MG63 (cell line): ENCODE measurements at places on chromosomes 12 and 14. TPM values are rescaled to one million over a fixed set of nuclear protein-coding genes. Genes with fewer than 3 reads are reported as not detected.
A peak's percentile ranks its signal among the peaks of the same experiment; 100 is the strongest.

- peak; percentile 66 for DNase-seq
Measured at GRCh38 chr12:10212739-10213131, at the start of gene GABARAPL1. TSS of gene GABARAPL1 (plus strand) at chr12:10212877. CDS start at chr12:10213130, 253 bp downstream.

DNA sequence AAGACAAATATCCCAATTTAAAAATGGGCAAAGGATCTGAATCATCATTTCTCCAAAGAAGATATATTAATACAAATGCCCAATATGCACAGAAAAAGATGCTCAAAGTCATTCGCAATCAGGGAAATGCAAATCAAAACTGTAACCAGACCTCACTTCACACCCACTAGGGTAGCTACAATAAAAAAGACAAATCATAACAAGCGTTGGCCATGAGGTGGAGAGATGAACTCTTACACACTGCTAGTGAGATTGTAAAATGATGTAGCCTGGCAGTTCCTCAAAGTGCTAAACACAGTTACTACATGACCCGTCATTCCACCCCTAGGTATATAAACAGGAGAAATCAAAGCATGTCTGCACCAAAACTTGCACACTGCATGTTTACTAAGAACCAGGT is 30.4 kb downstream of the CDC42BPB start:
- no peak for DNase-seq

Gene FOXN4
- total RNA-seq = not detected in 2 replicates

- DNase-seq = no peak
Measured at GRCh38 chr14:33062881-33063280, 124.2 kb downstream of the NPAS3 start.

DNA sequence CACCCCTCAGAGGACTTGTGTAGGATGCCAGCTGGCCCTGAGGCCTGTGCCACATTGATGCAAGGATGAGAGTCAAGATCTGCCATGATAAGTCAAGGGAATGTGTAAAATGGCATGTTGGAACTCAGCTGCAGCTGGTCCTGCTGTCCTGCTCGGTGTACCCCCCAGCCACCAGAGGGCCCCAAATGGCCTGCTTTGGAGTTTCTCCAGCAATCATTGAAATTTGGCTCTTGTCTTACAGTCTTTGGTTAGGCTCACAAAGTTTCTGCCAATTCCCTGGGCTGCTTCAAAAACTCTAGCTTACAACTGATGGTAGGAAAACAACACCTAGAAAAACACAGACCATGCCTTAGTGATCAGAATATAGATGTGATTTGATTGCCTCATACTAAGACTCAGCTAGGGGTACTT is 76.8 kb downstream of the HSD17B6 start:
- DNase-seq = peak; percentile 49

DNA sequence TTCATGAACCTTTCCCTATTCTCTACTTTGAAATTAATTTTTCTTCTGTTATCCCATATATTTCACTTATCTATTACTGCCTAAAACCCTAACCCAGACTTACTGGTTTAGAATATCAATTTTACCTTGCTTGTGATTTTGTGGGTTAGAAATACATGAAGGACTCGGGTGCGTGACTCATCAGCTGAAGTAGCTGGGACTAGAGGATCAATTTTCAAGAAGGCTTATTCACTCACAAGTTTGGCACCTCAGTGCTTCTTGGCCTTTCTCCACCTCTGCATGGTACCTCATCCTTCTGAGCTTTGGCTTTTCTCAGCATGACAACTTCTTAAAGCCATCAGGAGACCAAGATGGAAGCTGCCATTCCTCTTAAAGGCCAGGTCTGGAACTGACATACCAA is 57.8 kb downstream of the TMEM117 start:
- peak; percentile 85 for DNase-seq

DNA sequence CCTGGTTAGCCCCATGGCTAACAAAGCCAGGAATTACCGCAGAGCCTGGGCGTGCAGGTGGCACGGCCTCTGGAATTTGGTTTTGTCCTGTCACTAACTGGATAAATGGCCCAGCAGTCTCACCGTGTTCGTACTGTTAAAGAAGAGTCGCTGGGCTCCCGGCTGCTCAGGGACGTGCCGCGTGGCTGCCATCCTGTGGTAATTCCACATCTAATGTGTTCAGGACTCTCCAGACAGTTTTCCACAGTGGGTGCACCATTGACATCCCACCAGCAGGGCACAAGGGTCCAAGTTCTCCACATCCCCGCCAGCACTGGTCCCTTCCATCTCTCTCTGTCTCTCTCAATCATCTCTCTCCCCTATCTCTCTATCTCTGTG is 19.6 kb downstream of the NOC4L start:
- DNase-seq = no peak

DNA sequence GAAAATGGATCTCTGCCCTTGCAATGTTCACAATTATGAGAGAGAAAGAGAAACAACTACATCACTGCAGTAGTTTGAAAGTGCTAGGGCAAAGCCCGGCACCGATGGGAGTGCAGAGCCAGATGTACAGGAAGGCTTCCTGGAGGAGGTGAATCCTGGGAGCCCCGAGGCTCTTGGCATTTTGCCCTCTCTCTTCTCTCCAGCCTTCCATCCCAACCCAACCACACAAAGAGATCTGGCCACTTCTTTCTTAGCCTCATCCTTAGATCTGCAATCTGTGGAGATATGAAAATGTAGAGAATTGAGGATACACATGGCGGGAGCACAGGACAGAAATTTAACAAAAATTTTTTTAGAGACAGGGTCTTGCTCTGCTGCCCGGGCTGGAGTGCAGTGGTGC is 3.3 kb upstream of the PAPLN start:
- DNase-seq = no peak

- DNase-seq = no peak
Measured at GRCh38 chr14:61950340-61950739, 188.1 kb downstream of the SNAPC1 start.

Gene ARL1
- 73.0 and 176 TPM in 2 replicates for total RNA-seq

DNA sequence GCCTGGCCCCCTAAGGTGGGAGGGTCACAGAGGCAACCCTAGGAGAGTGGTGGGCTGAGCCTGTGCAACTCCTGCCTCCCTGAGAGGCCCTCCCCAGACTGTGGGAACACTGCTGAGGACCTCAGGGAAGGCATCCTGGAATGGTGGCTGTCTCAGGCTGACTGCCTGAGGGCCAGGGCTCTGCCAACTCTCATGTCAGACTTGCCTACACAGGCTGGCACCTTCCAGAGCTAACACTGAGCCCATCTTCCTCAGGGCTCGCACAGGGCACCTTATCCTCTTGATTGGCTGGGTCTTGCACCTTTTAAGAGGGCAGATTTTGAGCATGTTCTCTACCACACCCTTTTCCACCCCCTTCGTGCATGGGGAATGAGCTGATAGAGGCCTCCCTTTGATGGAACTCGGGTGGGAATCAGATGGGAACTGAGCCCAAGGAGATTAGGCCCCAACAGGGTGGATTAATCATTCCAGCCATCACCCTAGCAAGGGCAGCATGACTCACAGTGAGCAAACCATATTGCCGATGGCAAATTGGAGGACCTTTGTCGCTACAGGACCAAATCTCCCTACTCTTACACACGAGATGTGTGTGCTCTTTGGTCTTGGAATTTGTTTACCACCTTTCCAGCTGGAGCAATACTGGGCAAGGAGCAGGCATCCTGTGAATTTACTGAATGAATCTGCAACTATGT is 702.8 kb downstream of the VRK1 start:
- DNase-seq = peak; percentile 27

DNA sequence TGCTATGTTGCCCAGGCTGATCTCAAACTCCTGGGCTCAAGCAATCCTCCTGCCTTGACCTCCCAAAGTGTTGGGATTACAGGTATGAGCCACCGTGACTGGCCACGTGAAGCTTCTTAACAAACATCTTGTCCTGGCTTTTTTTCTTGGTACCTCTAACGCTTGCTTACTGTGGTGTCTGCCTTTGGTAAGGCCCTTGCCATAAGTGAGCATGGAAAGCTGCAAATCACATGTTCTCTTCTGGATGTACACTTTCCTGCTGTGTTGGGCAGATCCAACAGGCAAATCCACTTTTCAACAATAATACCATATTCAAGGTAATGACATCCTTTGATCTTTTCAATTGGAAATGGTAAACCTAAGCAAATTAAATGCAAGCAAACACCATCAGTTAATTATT is 54.6 kb downstream of the ARF6 start:
- DNase-seq = no peak

Gene GPR137C
- 0.81 and 1.1 TPM in 2 replicates for total RNA-seq

Gene ADCK1
- 1.1 and 1.6 TPM in 2 replicates for total RNA-seq

DNA sequence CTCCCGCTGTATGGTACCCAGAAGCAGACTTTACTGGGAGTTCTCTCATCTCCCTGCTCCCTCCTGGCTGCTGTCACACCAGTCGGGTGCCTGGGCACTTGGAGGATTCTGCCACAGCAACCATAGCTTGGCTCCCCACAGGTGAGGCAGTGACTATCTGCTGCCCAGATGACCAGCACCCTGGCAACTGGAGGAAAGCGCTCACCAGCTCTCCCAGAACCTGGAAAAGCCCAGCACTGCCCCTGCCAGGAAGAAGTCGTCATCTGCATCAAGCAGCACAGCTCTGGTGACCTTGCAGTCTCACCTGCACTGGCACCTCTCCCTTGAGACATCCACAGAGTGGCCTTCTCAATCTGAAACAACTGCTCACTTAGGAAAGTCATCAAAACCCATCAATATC is 31.9 kb upstream of the TC2N start:
- DNase-seq = no peak

- peak; percentile 70 for DNase-seq
Measured at GRCh38 chr12:47825173-47825639, 5.5 kb upstream of the HDAC7 start.

Gene PTHLH
- total RNA-seq = not detected in 2 replicates

DNA sequence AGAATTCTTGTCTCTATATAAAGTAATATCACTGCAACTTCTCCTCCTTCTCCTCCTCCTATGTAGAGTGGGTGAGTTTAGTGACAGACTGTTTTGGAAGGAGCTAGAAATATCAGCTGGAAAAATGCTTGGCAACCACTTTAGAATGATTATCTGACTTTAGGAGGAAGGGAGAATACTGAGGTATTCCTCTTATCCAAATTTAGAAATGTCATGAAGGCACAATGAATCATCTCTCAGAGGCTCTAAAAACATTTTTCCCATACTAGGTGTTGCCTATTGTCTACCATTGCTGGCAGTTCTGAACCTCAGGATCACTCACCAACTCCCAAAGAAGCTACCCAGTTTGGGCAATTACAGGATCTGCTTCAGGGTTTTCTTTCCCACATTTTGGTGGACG is 306.6 kb upstream of the ATP2B1 start:
- DNase-seq = no peak

DNA sequence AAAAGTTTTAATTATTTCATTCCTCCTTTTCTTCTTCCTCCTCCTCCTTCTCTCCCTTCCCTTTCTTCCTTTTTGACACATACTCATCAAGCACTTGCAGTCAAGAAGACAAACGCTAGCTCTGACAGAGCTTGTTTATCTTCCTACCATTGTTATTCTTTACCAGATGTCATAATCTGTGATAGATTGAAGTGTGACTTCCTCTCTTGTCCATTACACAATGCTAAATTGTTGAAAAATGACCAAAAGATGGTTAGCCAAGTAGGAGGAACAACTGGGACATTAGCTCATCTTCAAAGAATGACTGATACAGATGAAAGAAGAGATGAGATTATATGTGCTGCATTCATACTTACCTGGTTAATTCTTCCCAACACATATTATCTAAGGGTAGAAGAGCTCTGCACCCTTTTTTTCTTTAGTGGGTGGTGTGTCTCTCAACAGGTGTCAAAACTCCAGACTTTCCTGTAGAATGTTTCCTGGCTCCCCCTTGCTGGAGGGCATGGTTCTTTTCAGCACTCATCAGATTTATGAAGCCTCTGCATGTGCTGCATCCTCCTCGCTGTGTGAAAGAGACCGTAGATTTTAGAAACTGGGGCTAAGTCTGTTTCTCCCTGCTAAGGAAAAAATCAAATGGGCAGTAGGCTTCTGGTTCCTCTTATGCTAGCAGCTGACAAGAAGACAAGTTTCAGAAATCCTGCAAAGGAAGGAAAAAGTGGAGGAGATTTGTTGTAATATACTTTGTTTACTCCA is 147.1 kb downstream of the TMX1 start:
- no peak for DNase-seq

DNA sequence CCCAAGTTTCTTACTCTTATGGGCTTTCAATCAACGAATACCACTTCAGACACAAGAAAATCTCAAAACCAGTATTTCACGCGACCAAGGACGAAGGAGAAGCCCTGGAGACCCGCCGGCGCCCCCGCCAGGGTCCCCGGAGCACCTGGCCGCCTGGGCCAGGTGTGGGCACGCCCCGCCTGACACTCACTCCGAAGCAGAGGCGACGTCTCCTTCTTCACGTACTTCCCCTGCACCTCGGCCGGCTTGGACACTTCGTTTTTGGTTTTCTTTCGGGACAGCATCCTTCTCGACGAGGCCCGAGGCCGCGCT is 466 bp downstream of the SAV1 start:
- no peak for DNase-seq

GRCh38 chr12:95943330-95943842 is at the start of gene AMDHD1:
TSS of gene AMDHD1 (plus strand) at chr12:95943331. CDS start at chr12:95943399, 68 bp downstream.
- DNase-seq = peak; percentile 67

Gene MAP1LC3B2
- total RNA-seq = 0.26 TPM in 1 of 2 replicates, not detected in the other

DNA sequence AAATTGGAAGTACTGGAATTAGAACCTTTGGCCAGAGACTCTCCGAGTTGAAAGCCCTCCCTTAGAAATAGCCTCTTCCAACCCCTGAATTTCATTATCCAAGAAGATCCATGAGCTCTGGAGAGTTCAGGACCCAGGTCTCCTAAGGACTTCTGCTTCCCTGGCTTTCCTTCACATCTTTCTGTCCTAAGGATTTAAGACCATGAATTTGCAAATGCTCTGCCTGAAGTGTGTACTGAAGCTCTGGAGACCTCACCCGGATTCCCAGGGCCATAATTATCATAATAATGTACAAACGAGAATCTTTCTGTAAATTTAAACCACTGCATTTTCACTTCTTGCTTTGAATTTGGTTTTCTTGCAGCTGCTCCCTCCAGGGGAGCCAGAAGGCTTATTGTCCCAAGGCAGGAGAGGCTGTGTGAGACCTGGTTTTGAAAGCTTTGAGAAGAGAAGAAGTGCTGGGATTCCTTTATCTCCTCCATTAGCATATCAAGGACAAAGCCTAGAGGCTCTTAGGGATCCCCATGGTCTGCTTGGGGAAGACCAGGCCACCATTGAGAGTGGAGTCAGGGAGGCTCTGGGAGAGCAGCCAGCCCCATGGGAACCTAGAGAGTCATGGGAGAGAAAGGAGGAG is 41.1 kb downstream of the GLRX5 start:
- DNase-seq = no peak

Gene RPL10L
- total RNA-seq = not detected in 2 replicates

Gene PRPH
- total RNA-seq = 5.0 and 7.1 TPM in 2 replicates

Gene SALL2
- 0.36 and 0.81 TPM in 2 replicates for total RNA-seq

GRCh38 chr12:20368114-20368650 is at the start of gene PDE3A:
TSS of gene PDE3A (plus strand) at chr12:20368537. CDS start at chr12:20369285, 748 bp downstream.
- DNase-seq = peak; percentile 84

DNA sequence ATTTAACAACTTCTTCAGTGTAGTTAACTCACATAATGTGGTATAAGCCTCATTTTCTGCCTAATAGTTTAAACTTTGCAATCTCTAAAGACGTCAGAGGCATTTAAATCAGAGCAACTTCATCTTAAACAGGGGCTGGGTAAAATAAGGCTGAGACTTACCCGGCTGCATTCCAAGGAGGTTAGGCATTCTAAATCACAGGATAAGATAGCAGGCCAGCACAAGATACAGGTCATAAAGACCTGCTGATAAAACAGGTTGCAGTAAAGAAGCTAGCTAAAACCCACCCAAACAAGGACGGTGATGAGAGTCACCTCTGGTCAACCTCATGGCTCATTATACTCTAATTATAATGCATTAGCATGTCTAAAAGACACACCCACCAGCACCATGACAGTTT is 115.6 kb upstream of the PKP2 start:
- DNase-seq = no peak

- DNase-seq = no peak
Measured at GRCh38 chr12:26828280-26829073, 4.5 kb downstream of the ITPR2 start.
